ENCODE measurements at places on chromosomes 12 and 14.

DNA sequence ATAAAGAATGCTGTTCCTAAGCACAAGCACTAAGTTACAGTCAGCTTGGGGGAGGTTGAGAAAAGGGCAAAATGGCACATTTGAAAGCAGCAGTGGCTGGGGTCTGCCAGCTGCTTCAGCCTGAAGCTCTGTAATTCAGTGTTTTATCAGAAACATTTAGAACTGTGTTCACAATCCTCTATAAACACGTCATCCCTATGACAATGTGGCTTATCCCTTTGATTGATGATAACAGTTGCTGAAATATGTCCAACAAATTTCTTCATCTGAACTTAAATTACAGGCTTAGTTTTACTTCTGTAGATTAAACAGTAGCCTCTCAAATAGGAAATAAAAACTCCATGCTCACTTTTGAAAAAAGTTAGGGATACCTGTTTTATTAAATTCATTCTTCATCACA is 108.8 kb downstream of the VEZT start:
- peak; percentile 44 for DNase-seq

- no peak for DNase-seq
Observed at GRCh38 chr12:5694759-5695409, 250.2 kb downstream of the ANO2 start.

DNA sequence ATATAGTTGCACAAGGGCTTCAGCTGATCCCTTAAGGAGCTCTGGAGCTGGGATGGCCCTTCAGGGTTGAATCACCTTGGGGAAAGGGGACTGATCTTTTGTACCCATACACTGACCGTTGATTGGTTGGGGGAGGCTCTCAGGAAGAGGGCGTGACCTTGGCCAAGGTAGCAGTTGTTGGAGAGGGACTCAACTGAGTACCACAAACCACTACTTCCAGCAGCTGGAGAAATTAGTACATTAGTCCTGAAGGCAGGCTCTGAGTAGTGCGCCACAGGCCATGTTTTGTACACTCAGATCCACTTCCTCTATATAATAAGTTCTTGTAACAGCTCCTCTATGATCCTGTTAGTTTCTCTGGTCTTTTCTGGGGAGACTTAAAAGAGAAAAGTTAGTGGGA is 317.6 kb downstream of the CCDC91 start:
- DNase-seq: no peak

- no peak for DNase-seq
Observed at GRCh38 chr14:39217214-39217879, 16.4 kb upstream of the MIA2 start.

DNA sequence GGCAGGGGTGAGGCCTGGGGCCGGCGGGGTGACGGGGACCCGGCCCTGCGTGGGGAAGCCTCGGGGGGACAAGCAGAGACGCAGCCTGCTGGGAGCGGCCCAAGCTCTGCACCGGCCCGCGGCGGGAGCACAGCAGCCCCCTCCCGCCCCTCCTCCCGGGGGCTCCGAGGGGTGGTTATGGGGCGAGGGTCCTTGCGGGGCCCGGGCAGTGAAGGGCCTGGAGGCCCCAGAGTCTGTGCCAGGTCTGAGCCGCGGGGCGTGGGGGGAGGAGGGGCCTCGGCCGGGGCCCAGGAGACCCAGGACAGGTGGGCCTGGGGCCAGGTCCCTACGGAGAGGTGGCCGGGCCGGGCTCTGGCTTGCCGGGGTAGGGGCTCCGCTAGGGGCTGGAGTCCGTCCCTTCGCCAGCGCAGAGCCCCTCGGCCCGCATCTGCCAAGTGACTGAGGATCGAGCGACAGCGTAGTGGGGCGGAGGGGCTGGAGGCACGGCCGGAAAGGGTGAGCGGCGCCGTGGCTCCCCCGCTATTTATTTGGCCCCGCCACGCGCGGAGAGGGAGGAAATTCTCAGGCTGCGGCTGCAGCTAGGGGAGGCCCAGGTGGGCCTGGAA is 495 bp downstream of the TMEM121 start:
- peak; percentile 42 for DNase-seq

DNA sequence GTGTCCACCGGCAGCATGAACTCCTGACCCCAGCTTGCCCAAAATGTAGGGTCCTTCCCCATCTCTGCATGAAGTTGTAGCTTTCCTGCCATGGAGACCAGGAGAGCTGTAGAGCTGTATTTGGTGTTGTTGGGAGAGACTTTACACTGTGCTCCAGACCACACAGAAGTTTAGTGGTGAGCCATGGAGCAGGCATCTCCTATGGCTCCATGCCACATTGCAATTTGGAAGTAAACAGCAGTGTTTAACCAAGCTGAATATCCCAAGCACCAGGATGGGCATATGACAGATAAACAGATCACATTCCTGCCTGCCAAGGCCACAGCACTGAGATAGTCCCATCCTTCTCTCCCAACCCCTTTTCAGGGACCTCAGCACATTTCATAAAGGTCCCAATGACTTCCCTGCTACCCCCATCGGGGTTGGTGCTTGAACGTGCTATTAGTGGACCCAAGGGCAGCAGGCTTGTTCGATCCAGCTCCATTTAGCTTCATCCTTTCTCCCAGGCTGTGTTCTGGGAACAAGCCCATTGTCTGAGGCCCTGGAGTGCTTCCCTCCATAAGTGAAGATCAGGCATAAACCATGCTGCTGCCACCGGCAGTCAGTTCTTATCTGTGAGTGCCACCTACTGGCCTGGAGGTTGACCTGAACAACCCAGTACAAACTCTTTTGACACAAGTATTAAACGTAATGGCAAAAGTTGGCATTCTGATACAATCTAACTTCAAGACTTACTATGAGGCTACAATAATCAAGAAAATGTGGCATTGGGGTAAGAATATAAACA is 172.3 kb upstream of the ATXN7L3B start:
- no peak for DNase-seq

DNA sequence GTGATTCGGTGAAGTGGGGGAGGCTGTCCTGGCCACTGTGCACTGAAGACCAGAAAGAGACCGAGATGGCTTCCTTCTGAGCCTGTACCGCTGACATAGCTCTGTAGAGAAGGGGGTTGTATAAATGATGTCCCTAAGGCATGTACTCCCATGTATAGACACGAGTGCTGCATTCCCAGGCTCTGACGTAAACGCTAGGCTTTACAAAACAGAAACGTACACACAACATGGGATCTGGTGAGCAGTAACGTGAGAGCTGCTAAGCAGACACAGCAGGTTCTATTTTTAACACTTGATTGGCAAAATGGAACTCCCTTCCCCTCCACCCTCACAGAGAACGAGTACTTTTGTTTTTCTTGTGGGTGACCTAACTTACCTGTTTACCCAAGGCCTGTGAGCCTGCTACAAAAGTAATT is 35.9 kb downstream of the ACADS start:
- DNase-seq: no peak

GRCh38 chr12:3022411-3022810 is 54.8 kb upstream of the TSPAN9 start:
- DNase-seq: no peak

- no peak for DNase-seq
Observed at GRCh38 chr14:95440496-95440895, 76.0 kb downstream of the SYNE3 start.

DNA sequence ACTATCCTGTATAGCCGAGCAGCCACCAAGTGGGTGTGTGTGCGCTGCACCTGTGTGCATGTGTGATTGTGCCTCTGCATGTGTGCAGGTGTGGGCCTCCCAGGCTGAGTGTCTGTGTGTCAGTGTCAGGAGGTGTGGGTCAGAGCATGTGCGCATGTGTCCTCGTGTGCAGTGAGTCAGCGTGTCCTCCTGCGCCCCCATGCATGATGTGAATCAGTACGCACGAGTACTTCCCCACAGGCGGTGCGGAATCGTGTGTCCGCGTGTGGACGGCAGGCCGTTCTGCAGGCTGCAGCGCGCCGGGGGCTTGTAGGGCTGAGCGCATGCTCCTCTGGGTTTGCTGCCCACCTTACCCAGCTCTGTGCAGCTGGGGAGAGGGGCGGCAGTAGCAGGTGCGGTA is 34.2 kb downstream of the DTX1 start:
- no peak for DNase-seq

DNA sequence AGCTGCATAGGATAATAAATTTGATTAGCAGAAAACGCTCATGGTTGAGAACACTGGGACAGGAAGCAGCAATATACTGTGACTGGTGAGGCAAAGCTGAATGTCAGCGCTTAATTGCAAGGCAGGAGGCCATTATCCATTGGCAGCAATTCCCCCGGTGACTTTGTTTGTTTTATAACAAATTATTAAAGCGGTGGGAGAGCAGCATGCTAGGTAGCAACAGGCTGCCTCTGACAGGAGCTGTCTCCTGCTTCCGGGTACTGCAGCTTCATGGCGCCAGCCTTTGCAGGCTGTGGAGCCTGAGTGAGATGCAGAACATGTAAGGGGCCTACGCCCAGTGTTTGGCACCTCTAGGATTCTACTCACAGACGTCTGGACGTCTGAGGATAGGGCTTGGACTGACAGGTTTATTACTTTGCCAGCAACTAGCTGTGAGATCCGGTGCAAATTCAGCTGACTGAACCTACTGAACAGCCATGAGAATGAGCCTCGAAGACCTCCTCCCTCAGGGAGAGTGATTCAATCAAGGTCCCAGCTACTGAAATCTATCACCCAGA is 82.1 kb upstream of the SSTR1 start:
- no peak for DNase-seq

GRCh38 chr14:104421401-104421821 is 158.2 kb upstream of the C14orf180 start:
- DNase-seq: peak; percentile 4

- no peak for DNase-seq
Observed at GRCh38 chr14:68219407-68219806, 399.8 kb downstream of the RAD51B start.

DNA sequence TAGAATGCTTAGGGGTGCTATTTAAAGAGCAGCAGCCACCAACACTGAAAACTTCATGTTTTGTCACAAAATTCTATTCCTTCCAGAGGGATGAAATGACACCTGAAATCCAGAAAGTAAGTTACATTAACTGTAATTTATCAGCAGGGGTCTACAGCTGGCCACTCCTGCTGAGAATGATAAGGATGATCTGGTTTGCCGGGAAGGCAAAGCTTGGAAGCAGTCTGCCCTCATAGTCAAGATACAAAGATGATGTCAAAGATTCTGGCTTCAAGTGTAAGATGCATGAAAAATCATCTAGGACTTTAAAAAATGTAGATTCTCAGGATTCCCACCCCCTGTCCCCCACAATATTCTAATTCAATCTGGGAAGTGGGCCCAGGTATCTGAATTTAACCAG is 58.4 kb downstream of the DCAF5 start:
- DNase-seq: no peak

- DNase-seq: no peak
Observed at GRCh38 chr12:23099604-23100003, 474.6 kb downstream of the ETNK1 start.

GRCh38 chr12:39605996-39606395 is 13.6 kb downstream of the ABCD2 start:
- DNase-seq: no peak

DNA sequence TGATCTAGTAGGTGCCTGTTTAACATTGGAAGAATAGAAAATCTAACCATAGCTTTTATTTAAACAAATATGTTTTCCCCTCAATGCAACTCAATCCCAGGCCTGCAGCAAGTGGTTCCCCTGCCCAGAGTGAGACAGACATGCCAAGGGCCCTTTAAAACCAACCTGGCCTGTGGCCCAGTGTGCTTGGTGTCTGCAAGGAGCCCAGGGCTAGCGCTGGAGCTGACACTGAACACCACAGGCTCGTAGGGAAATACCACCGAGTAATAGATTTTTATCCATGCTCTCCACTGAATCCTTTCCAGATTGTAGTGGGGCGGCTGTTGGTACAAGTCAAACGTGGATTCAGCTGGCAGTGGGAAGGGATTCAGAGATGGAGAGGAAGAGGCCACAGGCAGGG is 95.6 kb upstream of the NRXN3 start:
- DNase-seq: no peak

GRCh38 chr14:20697273-20698017 is 8.9 kb downstream of the ANG start:
- peak; percentile 73 for DNase-seq

GRCh38 chr12:1884651-1885050 is 33.8 kb downstream of the CACNA2D4 start:
- DNase-seq: no peak

DNA sequence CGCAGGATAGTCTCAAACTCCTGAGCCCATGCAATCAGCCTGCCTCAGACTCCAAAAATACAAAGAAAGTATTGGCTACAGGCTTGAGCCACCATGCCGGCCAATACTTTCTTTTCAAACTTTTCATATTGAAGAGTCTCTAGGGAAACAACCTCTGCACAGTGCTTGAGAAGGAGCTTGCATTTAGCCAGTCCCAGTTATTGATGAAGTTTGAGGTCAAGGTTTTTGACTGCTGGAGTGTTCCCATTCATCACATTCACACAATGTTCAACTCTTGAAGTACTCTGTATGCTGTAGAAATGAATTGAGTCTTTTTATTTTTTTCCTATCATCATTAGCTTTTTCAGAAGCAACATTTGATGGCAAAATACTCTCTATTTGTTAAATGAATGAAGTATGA is 355.8 kb upstream of the E2F7 start:
- DNase-seq: no peak

DNA sequence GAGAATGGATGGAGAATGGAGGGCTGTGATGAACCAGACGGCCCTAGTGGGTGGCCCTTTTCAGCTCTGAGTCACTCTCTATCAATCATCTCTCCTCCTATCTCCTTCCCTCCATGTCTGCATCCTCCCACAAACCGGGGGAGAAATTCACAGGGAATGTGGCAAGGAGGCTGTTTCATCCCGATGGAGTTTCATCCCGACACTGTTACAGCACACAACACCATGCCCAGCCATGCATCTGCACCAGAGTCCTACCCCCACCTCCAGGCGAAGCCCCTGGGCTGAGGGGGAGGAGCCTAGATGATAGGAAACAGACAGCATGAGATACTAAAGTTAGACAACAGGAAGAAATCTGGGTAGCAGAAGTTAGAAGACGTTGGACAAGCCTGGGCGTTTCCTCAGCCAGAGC is 20.8 kb downstream of the SLC8B1 start:
- peak; percentile 29 for DNase-seq

DNA sequence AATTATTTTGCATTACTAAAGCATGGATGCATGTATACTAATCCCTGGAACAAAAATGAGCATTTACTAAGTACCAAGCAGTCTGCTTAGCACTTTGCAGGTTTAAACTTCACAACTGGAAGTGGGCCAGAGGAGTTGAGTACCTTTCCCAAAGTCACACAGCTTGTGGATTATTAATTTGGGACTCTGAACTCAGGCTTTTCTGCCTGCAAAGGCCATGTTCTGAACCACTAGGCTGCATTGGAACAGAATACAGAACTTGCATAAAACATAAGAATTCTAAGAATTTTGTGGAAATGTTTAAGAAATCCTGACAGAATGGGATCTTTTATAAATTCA is 132.9 kb upstream of the AMIGO2 start:
- no peak for DNase-seq

GRCh38 chr14:20820063-20820904 is 17.6 kb upstream of the RNASE1 start:
- no peak for DNase-seq

GRCh38 chr12:124898200-124898922 is 16.1 kb downstream of the UBC start:
- DNase-seq: peak; percentile 55

GRCh38 chr14:93023039-93023438 is 92.7 kb downstream of the ITPK1 start:
- no peak for DNase-seq
